ENCODE measurements at places on chromosomes 5 and 9. TPM values are rescaled to one million over a fixed set of nuclear protein-coding genes. Genes with fewer than 3 reads are reported as not detected.

The SPATA24 gene
- polyA plus RNA-seq: 3.3 TPM

GRCh38 chr5:179126506-179126991 is 66.4 kb downstream of the ZNF354C start:
- H3K36me3 ChIP-seq: no peaks in the 10 kb centered on the region
- no peak overlapping the region for H3K4me3 ChIP-seq
- H3K4me1 ChIP-seq: no peaks in the 10 kb centered on the region
- H3K27me3 ChIP-seq: no peaks in the 10 kb centered on the region
- no peak overlapping the region for H3K27ac ChIP-seq
- DNase-seq: no peak

- no peaks in the 10 kb centered on the region for H3K36me3 ChIP-seq
- peaks cover 13% of the 10 kb centered on the region for H3K27me3 ChIP-seq
- no peak overlapping the region for H3K4me3 ChIP-seq
- no peak overlapping the region for H3K27ac ChIP-seq
Observed at GRCh38 chr5:145858959-145859358, 13.9 kb downstream of the GRXCR2 start.

The TAL2 gene
- 2.5 TPM for polyA plus RNA-seq

Measured in naive B cell (primary cell).